ENCODE measurements at places on chromosomes 12 and 14.

- no peak for DNase-seq
These were observed 44.7 kb downstream of the ATF7IP start for GRCh38 chr12:14410177-14410576.

- no peak for DNase-seq
These were observed 233.1 kb downstream of the FOXG1 start for GRCh38 chr14:28999656-29000055.

GRCh38 chr14:68606176-68606575, 186.7 kb downstream of the ZFP36L1 start:
- DNase-seq = no peak

DNA sequence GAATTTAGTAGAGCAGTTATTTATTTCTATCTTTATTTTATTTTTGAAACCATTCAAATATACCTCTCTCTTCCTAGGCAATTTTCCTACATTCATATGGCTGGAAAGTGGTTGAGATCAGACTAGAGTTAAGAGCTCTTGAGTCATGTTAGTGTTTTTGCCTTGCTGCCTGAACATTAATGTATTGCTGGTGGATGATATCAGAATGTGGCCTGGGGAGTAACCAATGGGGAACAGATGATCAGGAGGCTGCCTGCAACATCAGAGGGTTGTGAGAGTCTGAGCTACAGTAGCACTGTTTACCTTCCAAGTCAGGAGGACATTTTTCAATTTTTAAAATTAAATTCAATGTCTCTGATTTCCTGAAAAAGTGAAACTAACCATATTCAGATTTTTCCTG, 166.3 kb upstream of the TRHDE start:
- no peak for DNase-seq

GRCh38 chr12:622416-622815, 40.8 kb downstream of the NINJ2 start:
- DNase-seq = no peak

- no peak for DNase-seq
These were observed 50.7 kb downstream of the CRADD start for GRCh38 chr12:93727911-93728310.

DNA sequence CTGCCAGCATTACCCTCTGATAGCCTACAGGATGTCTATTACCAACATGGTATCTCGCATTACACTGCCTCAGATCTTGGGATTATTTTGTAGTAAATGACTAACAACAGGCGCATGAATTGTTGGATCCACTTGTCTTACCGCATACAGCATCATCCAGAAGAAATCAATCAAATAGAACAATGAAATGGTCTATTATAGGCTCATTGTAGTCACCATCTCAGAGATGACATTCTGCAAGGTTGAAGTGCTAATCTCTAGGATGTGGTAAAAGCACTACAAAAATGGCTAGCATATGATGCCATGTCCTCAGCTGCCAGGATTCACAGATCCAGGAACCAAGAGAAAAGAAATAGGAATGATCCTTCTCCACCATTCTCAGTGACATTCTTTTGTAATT, 52.0 kb downstream of the WASHC3 start:
- DNase-seq = no peak

DNA sequence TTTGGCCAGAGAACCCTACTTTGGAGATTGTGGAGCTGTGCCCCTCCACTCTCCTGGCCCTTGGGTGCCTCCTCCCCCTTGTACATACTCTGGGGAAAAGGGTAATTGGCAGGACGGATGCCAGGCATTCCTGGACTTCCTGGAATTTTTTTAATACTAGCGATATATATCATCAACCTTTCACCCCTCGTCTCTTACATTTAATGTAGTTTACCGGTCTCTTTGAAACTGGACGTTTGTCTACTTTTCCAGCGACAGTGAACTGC, 767 bp upstream of the CRY1 start:
- DNase-seq = no peak

DNA sequence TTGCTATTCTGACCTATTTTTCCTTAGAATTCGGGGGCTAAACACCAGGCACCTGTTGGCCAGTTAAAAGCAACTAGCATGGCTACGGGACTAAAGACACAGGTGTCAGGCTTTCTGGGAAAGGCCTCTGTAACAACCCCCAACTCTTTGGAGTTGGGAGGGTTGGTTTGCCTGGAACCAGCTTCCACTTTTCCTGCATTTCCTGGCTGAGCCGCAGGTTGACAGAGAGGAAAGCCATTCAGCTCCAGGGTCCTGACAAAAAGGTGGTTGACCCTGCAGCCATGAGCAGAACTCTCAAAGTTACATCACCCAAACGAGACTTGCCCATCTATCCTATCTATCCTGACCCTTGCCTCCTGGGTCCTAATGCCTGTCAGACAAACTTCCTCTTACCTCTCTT, 375.4 kb upstream of the SFSWAP start:
- DNase-seq = no peak

DNA sequence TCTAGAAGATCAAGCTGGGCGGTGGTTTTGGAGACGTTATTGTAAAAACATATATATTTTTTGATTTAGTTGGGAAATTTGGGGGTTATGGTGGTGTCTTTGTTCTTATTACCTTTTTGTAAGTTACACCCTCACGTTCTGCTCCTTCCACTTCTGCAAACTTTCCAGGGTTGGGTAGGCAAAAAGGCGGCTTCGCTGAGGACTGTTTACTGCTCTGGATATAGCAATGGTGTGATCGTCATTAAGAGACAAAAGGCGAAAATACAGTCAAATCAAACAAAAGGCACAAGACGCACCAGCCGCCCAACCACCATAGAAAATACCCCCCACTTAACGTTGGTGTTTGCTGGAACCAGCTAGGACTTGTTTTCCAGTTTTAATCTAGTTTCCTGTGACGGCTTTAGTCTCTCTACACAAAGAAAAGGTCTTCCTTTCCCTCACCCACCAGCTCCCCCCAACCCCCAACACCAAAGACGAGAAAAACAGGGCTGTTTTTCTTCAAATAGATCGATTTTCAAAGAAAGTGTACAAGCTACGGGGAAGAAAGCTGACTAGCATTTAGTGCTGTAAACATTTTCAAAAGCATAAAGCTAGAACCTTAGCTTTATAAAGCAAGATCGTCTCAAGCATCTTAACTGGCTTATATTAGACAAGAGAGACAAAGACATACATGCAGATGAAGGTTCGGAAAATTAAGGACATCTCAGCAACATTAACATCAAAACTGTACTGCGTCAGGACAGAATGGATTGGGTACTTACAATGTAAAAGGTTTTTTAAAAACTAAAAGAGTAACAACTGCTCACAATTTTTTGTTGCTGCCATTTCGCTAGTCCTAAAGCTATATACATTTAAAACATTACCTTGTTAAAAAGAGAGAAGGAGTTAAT, 2.0 kb upstream of the SETD1B start:
- no peak for DNase-seq

- DNase-seq = no peak
These were observed 25.5 kb downstream of the GALC start for GRCh38 chr14:87967496-87967895.

- no peak for DNase-seq
These were observed 13.5 kb downstream of the PHETA1 start for GRCh38 chr12:111355201-111355925.

GRCh38 chr12:112967858-112968257, 10.5 kb upstream of the OAS2 start:
- DNase-seq = no peak

GRCh38 chr14:72619881-72620280, 274.0 kb downstream of the DPF3 start:
- no peak for DNase-seq

DNA sequence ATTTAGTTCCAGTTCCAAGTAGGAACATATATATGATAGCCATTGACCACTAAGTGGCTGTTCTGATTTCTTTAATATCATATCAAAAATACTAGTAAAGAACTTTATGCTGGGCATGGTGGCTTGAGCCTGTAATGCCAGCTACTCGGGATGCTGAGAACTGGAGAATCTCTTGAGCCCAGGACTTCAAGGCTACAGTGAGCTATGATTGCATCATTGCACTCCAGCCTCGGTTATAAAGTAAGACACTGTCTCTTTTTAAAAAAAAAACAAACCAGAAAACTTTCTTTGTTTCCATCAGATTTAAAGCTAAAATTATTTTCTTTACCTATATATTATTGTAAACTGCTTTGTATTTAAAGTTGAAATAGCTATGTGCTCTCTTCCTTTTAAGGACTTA, 127.0 kb downstream of the SCAF11 start:
- DNase-seq = no peak

DNA sequence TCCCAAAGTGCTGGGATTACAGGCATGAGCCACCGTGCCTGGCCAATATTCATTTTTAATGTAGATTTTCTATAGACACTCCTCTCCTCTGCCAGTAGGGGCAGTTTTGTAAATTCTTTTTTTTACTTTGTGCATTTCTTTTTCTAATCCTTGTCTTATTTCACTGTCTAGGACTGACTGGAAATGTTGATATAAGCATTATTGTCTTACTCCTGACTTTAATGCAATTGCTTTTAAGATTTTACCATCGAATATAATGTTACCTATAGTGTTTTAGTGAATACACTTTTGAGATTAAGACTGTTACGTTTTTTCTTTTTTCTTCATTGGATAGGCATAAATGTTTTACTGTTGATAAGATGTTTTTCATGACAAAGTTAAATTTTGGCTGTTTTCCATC, 35.4 kb upstream of the EMP1 start:
- no peak for DNase-seq

GRCh38 chr14:92513966-92514843, 624 bp downstream of the RIN3 start:
- no peak for DNase-seq

- no peak for DNase-seq
These were observed 90.7 kb upstream of the ANO4 start for GRCh38 chr12:100703868-100704267.

GRCh38 chr12:112694065-112694464, 97.5 kb upstream of the RPH3A start:
- DNase-seq = no peak

- no peak for DNase-seq
These were observed 3.7 kb downstream of the PPP4R4 start for GRCh38 chr14:94177806-94178205.

- no peak for DNase-seq
These were observed 980 bp upstream of the LTBR start for GRCh38 chr12:6382982-6383381.

DNA sequence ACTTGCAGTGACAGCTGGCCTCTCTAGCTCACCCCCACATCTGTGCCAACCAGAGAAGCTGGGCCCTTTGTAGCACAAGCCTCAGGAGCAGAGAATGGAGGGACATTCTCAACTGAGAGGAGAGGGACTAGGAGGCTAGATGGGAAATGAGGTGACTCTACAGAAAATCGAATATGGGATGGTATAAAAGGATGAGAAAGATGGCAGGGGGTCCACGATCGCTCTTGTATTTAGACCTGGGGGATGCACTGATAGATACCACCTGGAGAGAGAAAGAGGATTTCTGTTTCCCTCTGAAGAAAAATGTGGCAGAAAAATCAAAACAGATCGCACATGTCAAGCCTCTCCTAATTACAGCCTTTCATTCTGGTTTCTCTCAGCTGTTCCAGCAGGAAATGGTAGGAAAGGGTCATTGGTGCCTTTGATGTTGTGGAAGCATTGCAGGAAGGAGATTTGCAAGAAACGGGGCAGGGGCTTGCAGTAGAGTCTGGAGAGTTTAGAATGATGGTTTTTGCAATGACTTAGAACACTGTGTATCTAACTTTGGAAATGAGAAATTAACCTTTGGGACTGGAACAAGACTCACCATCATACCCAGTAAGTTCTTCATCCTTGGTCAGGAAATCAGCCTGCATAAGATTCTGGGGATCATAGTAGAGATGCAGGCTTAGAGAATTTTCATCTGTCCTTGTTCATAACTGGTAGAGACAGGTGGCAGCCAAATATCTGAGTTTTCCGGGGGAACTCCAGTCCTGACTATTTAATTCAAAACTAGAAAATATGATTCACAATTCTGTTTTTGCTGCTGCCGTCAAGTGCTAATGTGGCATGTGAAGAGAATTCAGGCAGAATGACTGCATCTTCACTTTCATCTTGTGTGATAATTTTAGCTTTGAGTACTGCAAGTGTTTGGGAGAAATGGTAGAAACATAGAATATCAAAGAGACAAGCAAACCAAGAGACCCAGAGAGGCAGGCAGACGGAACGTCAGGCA, 98.8 kb downstream of the DAD1 start:
- DNase-seq = no peak

- DNase-seq = no peak
These were observed 21.1 kb downstream of the CHGA start for GRCh38 chr14:92943855-92944570.

DNA sequence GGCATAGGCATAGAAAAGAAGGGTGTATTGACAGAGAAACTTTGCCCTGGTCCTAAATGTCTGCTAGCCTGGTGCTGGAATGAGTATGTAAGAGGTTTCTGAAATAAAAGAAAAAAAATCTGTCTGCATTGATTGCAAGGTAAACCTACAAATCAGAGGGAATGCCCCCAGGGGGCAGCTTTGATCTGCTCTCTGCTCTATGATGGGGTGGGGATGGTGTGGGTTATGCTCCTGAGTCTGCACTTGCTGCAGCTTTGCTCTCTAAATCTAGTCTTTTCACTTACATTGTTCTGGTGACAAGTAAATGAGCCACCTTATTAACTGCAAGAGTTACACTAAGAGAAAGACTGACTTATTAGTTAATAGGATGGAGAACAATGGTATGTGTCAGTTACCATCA, 468.4 kb upstream of the STXBP6 start:
- no peak for DNase-seq

DNA sequence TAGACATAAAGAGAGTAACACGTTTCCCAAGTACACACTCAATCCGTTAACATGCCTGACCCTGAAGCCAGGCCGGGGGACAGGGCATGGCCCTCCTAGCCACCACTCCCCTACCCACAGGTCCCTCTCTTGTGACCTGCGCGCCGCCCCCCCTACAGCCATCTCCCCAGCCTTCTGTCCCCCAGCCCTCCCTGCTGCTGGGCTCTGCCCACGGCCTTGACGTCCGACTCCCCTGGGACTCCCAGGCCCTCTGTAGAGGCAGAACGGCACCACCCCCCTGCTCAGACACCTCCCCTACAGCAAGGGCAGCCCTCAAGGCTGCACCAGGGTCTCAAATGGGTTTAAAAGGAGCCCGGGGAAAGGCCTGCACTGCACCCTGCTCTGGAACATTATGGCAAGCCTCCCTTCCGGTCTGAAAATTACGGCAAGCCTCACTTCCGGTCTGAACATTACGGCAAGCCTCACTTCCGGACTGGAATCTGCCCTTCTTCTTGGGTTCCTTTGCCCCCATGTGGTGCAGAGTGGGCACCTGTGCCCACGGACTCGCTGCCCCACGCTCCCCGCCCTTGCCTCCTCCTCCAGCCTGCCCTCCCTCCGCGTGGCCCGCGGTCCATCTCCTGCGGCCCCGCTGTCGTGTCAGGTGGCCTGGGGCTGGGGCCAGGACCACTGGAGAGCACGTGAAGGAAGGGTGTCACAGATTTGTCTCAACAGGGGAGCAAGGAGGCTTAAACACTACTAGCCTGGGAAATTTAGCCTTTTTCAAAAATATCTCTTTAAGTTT, 77.6 kb downstream of the MOK start:
- DNase-seq = no peak

Measured in body of pancreas (tissue), 4 donors.